ENCODE measurements at places on chromosomes 3 and 15.

- no peak for DNase-seq
These were observed 16.2 kb downstream of the CCDC33 start for GRCh38 chr15:74252291-74252690.

GRCh38 chr3:26099692-26100091 lies 309.8 kb downstream of the OXSM start:
- DNase-seq: no peak

GRCh38 chr15:74794248-74794969 lies 12.5 kb downstream of the CSK start:
- DNase-seq: no peak

DNA sequence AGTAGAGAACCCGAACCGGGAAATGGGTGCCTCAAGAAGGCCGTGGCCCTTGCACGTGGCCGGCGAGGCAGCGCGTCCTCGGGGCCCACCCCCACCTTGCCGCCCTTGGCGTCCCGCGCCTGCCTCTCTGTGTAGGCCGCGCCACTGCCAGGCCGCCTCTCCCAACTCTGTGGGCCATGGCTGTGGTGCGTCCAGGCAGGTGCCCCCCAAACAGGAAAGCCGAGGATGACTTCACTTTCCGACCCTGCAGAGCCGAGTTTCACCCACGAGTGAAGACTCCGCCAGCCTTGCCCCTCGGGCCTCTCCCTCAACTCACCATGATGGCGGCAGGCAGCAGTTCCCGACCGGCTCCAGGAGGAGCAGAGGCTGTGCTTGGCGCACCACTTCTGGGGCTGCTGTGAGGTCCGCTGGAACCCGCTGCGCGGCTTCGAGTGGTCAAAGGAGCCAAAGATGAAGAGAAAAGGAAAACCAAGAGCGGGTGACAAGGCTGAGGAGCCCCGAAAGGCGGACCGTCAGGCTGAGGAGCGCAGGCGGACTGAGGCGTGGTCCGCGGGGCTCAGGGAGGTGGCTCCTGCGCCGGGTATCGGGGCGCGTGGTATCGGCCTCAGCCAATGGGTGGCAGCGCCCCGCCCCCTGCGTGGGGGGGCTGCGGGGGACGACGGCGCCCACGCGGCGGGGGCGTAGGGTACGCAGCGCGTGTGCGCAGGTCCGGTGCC lies at the start of gene DAZL:
TSS of gene DAZL (minus strand) at position 537 of the 716 bp plus-strand sequence. CDS start at position 319, 218 bp downstream.
- no peak for DNase-seq

DNA sequence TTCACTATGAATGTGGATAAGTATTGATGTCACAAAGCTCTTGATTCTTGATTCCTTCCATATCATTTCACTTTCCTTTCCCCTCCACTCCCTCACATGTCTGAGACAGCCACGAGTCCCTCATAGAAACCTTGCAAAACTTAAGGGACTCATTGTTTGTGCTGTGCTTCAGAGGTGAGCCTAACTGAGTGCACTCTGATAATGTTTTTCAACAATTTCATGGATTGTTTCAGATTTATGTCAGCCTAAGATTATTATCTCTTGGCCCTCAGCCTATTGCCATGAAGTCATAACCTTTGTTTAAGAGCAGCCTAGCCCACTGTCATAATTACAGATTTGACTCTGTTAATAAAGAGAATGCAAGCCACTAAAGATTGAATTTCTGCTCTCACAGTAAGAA lies 363.6 kb downstream of the MECOM start:
- no peak for DNase-seq

DNA sequence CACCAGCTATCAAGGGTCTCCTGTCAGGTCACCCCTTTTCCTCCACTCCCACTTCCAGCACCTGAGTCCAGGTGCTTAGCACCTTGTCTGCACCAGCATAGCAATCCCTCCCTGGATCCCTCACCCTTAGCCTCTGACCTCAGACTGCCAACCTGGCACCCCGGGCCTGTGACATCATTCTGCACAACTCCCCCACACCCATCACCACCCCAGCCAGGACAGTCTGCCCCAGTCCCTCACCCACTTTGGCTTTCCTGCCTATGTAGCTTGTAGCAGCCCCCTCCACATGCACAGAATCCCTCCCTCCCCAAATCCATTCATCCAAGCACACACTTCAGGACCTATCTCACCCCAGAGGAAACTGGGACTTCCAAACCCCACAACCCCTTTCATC lies 819 bp upstream of the PLXNB1 start:
- DNase-seq: no peak

DNA sequence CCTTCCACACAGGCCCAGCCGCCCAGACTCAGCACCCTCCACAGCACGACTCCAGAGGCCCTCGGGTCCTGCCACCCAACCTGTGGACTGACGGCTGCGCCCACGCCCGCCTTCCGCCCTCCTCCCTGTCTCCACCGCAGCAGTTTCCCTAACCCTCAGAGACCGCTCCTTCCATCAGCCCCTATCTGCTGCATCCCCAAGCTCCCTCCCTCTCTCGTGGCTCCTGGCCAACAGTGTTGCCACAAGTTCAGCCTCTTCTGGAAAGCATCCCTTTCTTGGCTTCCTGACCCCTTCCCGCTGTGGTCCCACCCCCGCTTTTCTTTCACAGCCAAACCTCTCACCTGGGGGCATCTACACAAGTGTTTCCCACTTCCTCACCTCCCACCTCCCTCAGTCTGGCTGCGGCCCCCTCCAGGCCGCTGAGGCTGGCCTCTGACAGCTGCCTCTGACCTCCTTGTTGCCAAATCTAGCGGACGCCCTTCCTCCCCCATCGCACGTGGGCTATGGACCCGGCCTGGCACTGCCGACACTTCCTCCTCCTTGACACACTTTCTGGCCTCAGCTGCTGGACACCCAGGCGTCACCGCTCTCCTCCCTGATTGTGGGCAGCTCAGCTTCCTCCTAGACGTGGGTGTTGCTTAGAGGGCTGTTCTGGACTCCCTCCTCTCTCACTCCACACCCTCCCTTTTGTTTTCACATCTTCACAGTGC lies 168.8 kb upstream of the TLE3 start:
- no peak for DNase-seq

DNA sequence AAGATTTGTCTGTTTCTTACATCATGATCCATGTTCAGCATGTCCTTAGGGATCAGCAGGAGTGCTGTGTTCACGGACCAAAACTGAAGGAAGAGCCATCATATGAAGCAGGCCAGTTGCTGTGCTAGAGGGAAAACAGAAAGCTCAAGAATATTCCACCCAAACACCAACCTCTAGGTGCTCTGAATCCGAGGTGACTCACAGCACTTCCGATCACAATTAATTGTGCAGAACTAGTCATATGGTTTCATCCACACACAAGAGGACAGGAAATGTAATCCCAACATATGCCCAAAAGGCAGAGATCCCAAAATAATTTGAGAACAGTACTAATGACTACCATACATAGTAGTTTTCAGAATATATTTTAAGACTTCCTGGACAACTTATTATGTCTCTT lies 257.9 kb upstream of the KCNH8 start:
- DNase-seq: no peak

DNA sequence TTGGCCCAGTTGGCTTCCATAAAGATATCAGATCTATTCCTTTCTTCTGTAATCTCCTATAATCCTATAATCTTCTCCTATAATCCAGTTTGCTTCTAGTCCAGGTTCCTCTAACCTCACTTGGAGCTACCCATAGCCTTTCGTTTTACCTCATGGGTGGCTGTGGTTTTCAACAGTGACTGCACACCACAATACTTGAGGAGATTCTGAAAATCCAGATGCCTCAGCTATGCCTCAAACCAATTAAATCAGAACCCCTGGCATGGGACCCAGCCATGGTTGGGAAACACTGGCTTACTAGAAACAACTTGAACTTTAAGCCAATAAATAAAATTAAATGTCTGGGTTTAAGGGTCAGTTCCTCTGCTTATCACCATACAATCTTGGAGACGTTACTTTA lies 86.1 kb upstream of the NTRK3 start:
- DNase-seq: no peak

DNA sequence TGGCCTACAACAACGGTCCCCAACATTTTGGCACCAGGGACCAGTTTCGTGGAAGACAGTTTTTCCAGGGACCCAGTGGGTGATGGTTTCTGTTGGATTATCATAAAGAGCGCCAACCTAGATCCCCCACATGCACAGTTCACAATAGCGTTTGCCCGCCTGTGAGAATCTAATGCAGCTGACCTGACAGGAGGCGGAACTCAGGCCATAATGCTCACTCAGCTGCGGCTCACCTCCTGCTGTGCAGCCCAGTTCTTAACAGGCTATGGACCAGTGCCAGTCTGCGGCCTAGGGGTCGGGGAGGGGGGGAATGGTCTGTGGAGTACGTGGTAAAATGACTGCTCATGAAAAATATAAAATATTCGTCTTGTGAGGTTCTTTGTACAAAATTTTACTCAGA lies 518.5 kb upstream of the CADM2 start:
- DNase-seq: no peak

DNA sequence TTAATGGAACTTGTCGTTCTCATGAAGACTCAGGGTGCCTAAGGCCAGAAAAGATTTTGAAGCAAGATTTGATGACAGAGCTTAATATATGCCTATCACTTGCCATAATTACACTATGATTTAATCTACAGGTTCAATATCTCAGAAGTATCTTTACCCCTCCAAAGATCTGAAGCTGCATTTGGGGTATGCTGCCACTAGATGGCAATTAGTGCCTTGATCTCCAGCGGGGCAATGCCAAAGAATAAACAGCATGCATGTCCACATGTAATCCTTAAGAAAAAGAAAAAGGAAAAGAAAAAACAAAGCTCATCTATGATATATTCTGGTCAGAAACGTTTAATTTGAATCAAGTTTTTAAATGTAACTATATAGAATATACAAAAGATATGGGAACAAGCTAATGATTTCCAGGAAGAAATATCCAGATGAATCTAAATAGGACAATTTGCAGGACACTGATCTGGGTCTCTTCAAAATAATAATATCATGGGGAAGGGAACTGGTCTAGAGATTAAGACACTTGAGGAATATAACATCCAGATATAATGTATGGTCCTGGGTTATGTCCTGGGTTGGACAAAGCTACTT lies 55.0 kb upstream of the SOX14 start:
- no peak for DNase-seq

DNA sequence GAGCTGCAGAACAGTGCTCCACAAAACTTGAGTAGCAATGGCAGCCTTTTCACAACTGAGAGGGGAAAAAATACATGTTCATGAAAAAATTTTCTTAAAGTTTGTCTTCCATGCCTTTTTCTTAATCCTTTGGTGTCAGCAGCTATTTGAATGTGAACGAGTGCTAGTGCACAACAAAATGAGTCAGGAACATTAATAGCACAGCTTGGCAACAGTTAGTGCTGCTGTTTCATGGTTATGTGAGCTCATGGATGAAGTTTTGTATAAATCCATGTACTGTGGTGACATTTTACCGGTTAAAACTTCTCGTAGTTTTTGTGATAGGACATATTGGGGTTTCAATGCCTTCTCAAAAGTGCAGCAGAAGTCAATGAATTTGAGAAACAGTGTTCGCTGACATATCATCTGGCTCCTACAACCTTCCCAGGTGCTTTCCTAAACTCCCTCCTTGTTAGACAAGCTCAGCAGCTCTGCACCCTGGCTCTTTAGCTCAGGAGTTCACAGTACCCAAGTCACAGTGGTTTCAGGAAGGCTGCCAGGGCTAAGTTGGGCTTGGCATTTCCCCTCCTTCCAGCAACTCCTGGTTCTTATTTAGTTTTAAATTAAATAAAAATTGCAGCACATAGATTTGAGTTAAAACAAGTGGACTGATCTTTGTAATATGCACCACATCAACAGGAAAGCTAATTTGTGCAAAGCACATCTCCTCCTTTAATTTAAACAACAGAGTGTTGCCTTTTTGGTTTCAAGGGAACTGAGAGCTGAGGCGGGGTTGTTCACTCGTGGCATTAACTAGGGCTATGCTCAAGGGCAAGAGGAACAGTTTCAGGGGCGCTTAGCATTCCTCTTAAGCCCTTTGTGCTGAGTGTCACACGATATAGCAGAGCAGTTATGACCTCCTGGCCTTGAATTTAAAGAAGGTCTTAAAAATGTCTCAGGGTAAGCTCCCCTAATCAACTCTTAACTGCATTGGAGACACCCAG lies 362.8 kb downstream of the CHST2 start:
- DNase-seq: no peak

GRCh38 chr3:31314258-31314657 lies 218.5 kb upstream of the STT3B start:
- no peak for DNase-seq
